ENCODE measurements at places on chromosomes 5 and 9. TPM values are rescaled to one million over a fixed set of nuclear protein-coding genes. Genes with fewer than 3 reads are reported as not detected.

SLC27A6 gene
- total RNA-seq: not detected

ERMP1 gene
- total RNA-seq: 25.0 TPM

- no peak for DNase-seq
Observed at GRCh38 chr9:82320566-82320965, 332.0 kb downstream of the SPATA31D1 start.

DNA sequence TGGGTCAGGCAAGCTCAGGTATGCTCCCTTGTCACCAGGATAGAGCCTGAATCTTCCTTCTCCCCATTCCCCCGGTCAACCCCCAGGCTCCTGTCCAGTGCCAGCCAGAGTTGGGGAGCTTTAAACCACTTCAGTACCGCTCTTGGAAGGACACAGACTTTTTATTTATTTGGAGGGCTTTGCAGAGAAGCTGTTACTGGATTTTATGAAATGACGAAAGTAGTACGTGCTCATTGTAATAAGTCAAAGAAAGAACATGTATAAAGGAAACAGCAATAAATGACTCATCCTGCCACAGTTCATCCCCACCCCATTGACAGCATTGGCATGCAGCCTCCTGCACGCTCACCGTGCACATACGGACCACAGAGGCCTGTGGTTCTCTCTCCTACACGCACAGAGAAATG lies 230.3 kb downstream of the AUH start:
- peak; percentile 96 for DNase-seq

DNA sequence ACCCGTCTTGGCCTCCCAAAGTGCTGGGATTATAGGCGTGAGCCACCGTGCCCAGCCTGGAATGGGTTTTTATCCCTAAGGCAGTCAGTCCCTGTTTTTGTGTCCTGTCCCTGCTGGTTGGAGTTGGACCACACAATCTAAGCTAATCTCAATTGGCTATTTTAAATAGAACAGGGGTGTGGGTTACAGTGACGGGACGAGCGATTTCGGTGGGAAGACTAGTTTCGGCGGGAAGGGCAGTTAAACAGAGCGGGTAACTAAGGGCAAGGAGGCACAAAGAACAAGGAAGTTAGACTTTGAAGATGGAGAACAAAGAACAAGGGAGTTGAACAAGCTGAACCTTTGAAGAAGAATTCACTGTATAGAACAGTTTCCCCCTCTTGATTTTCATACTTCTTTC lies 1.4 kb downstream of the GTF3C5 start:
- DNase-seq: no peak

- DNase-seq: no peak
Observed at GRCh38 chr5:53893626-53894025, 333.2 kb downstream of the NDUFS4 start.

GRCh38 chr9:132181796-132182313 lies 20.0 kb downstream of the NTNG2 start:
- DNase-seq: no peak

GRCh38 chr5:140734354-140734753 lies 34.1 kb downstream of the ZMAT2 start:
- no peak for DNase-seq

PCDHB4 gene
- not detected for total RNA-seq

- peak; percentile 82 for DNase-seq
Observed at GRCh38 chr5:35777358-35778087, 79.2 kb upstream of the IL7R start.

DIRAS2 gene
- not detected for total RNA-seq

DNA sequence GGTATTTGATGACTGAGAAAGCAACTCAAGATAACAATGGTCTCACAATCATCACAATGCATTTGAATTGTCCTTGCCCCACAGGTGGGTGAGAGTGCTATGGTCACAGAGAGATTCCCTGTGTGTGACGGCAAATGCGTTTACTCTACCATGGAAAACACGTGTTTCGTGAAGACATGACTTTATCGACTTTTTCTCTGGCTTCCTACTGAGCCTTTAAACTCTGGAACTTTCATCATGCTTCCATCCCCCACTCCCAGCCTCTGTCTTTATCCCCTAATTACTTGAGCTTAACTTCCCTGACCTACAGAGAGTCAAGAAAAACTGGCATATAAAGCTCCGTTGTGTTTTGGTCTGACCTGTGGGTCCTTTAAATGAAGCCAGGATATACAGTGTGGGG lies 414.1 kb upstream of the CLINT1 start:
- DNase-seq: no peak

DNA sequence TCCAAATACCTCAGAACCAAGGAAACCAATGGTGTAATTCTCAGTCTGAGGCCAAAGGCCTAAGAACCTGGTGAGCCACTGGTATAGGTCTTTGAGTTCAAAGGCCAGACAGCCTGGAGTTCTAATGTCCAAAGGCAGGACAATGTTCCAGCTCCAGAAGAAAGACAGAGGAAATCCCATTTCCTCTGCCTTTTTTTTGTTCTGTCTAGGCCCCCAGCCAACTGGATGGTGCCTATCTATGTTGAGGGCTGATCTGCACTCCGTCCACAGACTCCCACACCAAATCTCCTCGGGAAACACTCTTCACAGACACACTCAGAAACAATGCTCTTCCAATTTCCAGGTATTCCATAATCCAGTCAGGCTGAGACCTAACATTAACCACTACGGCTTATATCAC lies 30.1 kb downstream of the FNIP1 start:
- DNase-seq: no peak

GRCh38 chr5:84184857-84185256 lies 199.8 kb downstream of the EDIL3 start:
- no peak for DNase-seq

DNA sequence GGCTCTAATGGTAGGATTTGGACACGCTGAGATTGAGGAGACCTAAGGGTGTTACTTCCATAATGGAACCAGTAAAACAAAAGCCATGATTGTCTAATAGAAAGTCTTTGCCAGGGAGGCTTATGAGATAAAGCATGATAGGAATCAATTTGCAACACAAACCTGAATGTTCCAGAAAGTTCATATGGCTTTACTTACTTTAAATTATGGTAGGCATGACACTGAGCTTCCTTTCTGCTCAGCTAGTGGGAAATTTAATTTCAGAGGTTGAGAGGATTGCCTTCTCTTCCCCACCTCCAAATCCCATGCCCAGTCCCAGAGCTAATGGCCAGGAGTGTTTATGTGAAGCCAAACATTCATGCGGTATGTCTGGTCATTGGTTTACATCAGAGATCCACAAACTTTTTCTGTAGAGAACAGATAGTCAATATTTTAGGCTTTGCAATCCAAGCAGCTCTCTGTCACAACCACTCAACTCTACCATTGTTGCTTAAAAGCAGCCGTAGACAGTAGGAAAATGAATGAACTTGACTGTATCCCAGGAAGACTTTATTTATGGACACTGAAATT lies 114.5 kb downstream of the UGCG start:
- DNase-seq: no peak

GRCh38 chr9:3804103-3804502 lies 278.3 kb upstream of the RFX3 start:
- no peak for DNase-seq

- DNase-seq: no peak
Observed at GRCh38 chr5:176626876-176627236, 3.5 kb downstream of the SNCB start.

GRCh38 chr5:168123631-168124528 lies 167.6 kb upstream of the WWC1 start:
- DNase-seq: no peak

TAF11L2 gene
- total RNA-seq: not detected

CCNJL gene
- not detected for total RNA-seq

DNA sequence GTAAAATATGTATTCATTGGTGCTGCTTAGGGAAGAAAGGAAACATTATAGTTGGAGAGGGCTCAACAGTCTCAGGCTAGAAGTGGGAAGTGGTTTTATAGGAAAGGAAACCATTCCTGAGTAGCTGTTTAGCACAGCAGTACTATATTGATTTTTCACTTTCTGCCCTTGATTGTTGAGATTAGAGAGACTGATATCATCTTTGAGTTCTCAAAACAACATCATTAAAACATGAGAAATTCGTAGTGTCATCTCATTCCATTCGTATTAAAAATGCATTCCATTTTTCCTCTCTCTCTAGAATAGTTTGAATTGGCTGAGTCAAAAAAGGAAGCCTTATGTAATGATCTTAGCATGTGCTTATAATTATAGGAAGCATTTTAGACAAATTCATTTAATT lies 14.1 kb downstream of the POLR3G start:
- DNase-seq: no peak

EGR1 gene
- 10.0 TPM for total RNA-seq

CNTNAP3 gene
- not detected for total RNA-seq

GRCh38 chr5:97629276-97629675 lies 446.2 kb upstream of the RIOK2 start:
- no peak for DNase-seq

DNA sequence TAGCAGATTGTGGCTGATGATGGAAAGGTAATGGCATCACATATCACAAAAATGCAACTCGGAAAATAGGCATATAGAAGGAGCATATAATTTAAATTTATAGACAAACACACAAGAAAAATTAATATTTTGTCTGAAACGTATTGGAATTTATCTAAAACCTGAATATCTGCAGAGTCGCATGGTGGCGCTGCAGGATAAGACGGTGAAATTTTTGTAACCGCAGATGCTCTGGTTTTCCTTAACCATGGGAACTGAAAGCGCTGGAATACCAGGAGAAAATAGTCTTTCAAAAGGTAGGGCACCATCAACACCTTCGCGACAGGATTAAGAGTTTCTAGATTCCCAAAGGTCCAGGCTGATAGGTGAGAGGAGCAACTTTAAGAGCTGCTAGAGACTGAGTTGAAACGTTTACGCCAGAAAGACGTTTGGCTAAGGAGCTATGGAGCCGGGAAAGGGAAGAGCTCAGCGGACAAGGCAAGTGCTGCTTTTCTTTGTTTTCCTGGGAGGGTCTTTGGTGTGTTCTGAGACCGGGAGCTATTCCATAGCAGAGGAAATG lies 11.0 kb upstream of the PCDHB15 start:
- DNase-seq: no peak

DNA sequence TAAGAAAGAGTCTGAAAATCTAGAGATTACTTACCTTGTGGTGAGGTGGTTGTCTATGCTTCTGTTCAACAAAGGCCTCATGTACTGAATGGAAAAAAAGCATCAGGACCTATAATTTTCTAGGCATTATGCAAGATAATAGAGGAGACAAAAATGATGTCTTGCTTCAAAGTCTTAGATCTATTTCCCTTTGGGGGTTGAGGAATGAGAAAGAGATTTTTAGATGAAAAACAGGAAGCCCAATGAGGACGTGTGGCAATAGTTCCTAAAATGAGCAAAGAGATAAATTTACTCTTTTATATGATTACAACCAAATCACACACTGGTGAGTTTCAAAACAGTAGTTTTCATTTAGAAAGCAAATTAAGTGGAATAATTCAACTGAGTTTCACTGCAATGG lies 99.5 kb downstream of the GHR start:
- DNase-seq: no peak

SOHLH1 gene
- total RNA-seq: not detected

DNA sequence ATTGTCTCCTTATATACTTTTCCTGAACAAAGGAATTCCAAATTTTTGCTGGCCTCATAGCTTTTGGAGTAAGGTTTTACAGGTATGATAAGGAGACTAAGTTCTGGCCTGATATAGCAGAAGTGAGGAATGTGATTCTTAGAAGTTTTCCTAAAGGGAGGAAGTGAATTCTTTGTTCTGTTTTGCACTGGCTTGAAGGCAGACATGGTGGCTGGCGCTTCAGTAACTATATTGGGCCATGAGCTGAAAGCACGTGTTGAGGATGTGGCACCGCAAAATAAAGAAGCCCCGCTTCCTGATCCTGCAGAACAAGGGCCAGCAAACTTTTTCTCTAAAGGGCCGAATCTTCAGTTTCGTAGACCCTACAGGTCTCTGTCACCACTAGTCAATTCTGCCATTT lies 224.2 kb downstream of the SNX18 start:
- no peak for DNase-seq

DNA sequence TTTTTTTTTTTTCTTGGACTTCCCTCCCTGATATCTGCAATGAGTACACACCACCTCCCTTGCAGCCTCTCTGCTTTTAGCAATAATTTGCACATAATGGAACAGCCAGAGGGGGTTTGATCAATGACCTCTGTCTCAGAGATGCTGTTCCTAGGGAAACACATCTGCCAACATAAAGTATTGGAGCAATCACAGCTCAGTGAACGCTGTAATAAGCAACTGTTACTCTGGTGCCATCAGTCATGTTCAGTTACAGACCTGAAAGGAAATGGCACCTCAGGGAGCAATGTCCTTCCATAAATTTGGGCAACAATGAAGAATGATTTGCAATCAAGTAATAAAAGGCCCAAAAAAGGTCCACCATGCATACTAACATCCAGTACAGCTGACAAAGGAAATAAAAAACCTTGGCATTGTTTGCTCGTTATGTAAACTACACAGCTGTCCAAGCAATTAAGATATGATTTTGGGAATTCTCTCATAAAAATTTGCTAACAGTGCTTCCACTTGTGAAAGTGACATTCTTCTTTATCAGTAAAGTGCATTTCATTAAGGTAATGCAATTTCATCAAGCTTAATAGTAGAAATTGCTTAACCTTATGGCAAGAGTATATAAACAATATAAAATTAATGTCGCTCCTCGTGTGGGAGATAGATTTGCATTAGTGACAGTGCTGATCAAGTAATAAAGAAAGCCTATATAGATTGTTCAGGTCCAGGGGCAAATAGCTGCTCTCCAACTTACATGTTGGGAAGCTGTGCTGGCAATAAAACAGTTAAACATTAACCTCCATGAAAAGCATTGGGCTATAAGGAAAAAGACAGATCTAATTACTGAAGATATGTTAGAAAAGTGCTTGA lies 167.8 kb downstream of the RASEF start:
- DNase-seq: no peak

F2RL1 gene
- total RNA-seq: 0.82 TPM

INSL6 gene
- total RNA-seq: not detected

DMRT3 gene
- total RNA-seq: not detected

DNA sequence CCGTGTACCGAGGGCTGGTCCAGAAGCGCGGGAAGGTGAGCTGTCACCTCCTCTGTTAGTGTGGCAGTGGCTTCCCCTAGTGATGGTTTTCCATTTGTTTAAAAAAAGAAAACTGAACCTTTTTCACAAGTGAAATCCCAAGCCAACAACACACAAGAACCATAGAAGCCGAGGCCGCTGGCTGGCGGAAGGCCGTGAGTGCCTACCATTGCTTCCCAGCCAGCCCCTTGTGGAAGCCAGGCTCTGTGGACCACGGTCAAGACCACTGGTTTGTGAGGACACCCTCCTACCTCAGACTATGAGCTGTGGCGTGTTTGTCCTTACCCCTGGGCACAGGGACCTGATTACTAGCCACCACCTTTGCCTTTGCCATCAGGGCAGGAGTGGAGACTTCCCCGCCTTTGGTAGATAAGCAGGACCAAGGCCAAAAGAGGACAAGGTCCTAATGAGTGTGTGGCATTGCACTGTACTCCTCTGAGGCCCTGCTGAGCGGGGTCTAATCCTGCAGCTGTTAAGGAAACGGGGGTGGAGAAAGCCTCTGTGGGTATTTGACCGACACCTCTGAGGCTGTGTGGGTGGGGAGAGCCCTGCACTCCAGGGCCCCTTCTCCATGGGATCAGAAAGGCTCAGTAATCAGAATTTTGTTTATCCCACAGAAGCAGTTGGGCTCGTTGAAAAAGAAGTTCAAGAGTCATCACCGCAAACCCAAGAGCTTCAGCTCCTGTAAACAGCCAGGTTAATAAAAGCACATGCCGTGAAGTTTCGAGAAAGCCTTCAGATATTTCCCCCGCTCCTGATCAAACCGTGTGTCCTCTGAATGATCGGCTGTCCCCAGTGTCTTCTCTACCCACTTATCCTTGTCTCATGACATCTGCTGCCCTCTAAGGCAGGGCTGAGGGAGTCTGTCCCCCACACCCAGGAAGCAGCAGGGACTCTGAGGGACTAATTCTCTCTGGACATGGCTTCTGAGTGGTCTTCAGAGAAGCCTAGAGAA lies 4.3 kb downstream of the SURF2 start:
- no peak for DNase-seq

- DNase-seq: no peak
Observed at GRCh38 chr5:103461243-103461642, 101.3 kb downstream of the NUDT12 start.

Data from activated CD8-positive, alpha-beta memory T cell treated with anti-CD3 and anti-CD28 coated beads, Interleukin-2, amount 10 ng/mL, durations not matched to agents 7 days and 5 days (primary cell).